ENCODE measurements at places on chromosomes 4 and X.
A peak's percentile ranks its signal among the peaks of the same experiment; 100 is the strongest.

- DNase-seq, result no peak
Observed at GRCh38 chrX:11450354-11450753, 157.1 kb downstream of the AMELX start.

DNA sequence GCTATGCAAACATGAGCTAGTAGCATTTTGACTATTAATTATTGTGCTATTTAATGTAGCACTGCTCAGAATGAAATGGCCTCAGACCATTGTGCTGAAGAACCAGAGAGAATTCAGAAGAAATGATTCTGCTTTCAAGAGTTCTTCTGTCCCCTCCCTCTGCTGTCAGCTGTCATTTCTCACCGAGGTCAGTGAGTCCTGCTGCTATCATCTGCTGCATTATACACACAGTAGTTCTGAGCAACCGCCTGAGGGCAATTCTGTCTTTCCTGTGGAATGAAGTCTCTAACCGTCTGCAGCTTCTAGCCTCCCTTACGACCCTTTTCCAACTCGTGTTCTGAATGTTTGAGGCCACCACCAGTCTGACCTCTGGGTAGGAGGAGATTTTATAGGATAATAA, 249.4 kb downstream of the HNRNPD start:
- DNase-seq, result no peak

DNA sequence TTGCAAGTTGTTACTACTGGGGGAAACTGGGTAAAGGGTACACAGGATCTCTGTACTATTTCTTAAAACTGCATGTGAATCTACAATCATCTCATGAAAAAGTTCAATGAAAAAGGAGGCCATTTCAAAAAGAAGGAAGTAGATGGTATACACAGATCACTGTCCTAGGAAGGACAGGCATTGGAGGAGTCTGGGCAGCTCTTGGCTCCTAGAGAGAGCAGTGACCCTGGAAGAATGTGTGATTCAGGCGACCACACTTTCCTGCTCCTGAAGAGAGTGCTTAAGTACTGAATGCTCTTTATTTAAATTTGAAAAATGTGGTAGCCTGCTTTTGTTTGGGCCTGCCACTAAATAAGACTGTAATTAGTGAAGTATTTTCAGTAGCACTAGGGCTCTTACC, 318.1 kb upstream of the CASK start:
- DNase-seq, result no peak

DNA sequence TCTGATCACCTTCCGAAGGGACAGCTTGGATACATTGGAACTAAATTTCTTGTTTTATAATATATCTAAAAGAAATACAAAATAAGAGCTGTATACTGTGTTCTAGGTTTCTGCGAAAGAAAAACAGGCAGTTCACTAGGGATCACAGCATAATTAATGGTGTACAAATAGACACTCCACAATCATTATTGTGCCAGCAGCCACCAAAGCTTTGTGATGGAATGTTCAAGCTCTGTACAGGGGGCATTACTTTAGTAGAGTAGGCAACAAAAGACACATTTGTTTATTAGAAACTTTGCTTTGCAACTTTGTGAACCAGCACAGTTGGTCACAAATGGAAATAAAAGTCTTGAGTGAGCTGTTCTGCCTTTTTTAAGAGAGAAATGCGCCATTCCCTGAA, 49.3 kb downstream of the SGMS2 start:
- DNase-seq, result no peak

- no peak for DNase-seq
Observed at GRCh38 chr4:137775701-137776100, 243.4 kb upstream of the PCDH18 start.

DNA sequence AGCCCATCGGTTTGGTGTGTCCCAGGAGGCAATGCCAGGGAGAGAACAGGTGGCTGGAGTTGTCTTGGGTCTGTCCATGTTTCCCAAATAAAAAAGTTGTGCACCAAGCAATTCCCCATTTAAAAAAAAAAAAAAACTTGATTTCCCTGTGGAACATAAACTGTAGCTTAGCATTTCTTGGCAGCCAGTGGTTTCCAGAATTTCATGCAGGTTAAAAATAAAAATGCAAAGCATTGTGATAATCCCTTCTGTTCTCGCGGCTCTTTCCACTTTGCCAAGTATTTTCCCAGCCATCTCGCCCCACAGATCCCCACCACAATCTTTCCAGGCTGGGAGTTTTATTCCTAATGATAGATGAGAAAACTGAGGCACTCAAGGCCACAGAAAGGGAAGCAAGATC, 51.4 kb upstream of the MSX1 start:
- DNase-seq, result no peak

GRCh38 chr4:145066063-145066501, 31.9 kb downstream of the ANAPC10 start:
- no peak for DNase-seq

GRCh38 chrX:367866-368265, 18.8 kb downstream of the PPP2R3B start:
- DNase-seq, result no peak

- DNase-seq, result no peak
Observed at GRCh38 chrX:129161108-129161507, 362.2 kb downstream of the SMARCA1 start.

DNA sequence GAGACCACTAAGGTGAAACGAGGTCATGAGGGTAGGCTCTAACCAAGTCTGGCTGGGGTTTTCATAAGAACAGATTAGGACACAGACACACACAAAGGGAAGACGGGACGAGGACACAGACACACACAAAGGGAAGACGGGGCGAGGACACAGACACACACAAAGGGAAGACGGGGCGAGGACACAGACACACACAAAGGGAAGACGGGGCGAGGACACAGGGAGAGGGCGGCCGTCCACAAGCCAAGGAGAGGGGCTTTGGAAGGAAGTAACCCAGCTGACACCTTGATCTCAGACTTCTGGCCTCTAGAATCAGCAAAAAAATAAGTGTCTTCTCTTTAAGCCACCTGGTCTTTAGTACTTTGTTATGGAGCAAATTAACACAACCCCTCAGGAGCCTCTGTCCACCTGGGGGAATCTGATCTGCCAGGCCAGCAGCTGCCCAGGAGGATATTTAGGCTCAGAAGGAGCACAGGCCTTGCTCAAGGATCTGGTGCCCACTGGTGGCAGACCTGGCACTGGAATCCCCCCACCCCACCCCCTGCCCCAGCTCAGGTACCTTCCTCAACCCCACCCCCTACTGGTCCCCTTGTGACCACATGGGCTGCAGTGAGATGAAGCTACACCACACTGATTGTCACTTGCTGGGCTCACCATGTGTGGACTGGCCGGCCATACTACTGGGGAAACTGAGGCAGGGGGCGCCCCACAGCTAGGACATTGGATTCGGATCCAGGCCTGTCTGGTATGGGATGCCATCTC, 2.8 kb downstream of the ABLIM2 start:
- no peak for DNase-seq

- no peak for DNase-seq
Observed at GRCh38 chrX:91066104-91066503, 368.5 kb upstream of the PABPC5 start.

GRCh38 chr4:20394512-20394911, 142.8 kb downstream of the SLIT2 start:
- DNase-seq, result no peak

DNA sequence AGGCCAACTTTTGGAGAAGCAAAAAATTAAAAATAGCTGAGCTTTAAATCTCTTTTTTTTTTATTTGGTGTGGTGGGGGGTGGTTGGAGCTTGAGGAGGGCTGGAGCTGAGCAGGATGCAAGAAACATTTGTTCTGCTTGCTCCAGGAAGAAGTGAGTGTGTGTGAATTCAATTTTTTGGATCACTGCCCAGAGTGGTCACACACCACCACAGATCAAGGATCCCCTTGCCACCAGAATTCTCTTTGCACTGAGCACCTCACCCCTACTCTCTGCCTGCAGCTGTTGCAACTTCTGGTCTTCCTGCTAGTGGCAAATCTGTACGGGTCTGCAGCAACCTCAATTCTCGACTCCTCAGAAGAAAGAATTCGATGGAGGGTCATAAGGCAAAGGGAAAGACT, 19.9 kb upstream of the PLP1 start:
- no peak for DNase-seq

- DNase-seq, result no peak
Observed at GRCh38 chrX:69027181-69028005, 137.9 kb downstream of the PJA1 start.

DNA sequence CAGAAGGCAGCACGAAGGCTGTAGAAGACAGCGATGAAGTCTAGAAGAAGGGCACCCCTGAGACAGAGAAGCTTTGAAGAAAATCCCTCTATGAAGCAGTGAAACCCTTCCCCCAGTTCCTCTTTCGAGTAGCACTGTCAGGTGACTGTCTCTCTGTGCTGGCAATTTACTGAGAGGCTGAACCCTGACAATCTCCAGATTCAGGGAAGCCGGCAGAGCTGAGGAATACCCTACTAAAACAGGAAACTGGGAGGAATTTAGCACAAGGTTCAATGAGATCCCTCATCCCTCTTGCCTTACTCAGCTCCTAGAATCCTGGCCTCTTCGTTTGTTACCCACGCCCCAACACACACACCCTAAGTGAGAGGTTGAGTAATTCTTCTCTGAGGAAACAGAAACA, 239.7 kb upstream of the NOCT start:
- DNase-seq, result no peak

GRCh38 chr4:140609548-140610425, 41.0 kb upstream of the UCP1 start:
- DNase-seq, result no peak

GRCh38 chr4:83231620-83232076, 53.0 kb downstream of the COQ2 start:
- DNase-seq, result no peak

DNA sequence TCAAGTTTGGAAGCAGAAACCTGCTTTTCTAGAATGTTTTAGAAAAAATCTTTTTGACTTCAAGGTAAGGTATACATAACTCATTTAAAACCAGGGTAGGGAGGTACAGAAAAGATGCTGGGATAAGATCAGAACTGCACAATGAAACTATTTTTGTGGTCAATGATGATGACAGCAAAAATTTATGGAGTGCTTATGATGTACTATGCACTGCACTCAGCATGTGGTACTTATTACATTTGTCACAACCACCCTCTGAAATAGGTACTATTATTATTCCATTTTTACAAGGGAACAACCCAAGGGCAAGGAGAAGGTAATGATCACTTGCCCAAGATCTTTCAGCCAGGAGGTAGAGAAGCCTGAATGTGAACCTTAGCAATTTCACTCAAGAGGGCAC, 8.0 kb downstream of the GPM6B start:
- no peak for DNase-seq

DNA sequence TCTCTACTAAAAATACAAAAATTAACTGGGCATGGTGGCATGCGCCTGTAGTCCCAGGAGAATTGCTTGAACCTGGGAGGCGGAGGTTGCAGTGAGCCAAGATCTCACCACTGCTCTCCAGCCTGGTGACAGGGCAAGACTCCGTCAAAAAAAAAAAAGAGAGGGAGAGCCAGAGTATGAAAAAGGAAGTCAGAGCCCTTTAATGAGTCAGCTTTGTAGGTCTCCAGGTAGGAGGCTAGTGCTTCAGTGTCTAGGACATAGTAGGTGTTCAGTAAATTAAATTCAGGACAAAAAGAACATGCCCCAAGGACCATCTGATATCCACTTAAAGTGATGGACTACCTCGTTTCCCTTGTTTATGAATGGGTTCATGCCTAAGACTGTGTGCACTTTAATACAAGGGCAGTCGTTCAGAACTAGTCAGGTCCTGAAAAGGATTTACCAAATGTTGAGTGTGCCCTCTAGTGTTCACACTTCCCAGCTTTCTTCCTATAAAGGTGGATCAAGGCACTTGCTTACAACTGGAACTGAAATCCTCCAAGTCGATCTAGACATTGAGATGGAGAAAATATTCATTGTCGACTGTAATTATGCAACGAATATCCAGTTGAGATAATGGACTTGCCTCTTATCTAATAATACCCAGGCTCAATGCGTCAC, 29.0 kb downstream of the F9 start:
- DNase-seq, result no peak

DNA sequence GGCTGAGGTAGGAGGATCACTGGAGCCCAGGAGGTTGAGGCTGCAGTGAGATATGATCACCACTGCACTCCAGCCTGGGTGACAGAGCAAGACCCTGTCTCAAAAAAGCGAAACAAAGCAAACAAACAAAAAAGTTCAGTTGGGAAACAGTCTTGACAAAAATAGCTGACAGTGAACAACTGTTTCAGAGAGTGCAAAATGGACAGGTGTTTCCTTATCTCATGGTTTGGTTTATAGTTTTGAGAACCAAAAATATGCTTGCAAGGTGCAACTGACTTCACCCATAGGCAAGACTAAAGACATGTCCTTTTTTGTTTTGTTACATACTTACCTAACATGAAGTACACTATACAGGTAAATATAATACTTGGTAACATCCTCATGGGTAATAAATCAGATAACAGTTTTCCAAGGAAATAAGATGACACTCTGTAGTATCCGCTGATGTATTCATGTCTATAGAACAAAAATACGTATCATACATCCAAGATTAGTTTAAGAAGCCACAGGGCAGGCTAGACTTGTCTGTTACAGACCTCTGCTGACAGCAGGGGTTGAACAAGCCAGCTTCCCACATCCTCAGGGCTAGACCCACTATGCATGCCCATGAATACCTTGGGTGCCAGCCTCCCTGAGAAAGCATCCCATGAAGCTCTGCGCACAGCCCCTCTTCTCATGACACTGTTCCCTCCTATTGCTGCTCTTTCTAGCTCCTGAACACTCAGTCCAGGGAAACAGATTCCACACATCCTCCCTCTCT, 59.3 kb downstream of the ABCG2 start:
- no peak for DNase-seq

- no peak for DNase-seq
Observed at GRCh38 chr4:61079427-61079826, 120.7 kb upstream of the ADGRL3 start.

DNA sequence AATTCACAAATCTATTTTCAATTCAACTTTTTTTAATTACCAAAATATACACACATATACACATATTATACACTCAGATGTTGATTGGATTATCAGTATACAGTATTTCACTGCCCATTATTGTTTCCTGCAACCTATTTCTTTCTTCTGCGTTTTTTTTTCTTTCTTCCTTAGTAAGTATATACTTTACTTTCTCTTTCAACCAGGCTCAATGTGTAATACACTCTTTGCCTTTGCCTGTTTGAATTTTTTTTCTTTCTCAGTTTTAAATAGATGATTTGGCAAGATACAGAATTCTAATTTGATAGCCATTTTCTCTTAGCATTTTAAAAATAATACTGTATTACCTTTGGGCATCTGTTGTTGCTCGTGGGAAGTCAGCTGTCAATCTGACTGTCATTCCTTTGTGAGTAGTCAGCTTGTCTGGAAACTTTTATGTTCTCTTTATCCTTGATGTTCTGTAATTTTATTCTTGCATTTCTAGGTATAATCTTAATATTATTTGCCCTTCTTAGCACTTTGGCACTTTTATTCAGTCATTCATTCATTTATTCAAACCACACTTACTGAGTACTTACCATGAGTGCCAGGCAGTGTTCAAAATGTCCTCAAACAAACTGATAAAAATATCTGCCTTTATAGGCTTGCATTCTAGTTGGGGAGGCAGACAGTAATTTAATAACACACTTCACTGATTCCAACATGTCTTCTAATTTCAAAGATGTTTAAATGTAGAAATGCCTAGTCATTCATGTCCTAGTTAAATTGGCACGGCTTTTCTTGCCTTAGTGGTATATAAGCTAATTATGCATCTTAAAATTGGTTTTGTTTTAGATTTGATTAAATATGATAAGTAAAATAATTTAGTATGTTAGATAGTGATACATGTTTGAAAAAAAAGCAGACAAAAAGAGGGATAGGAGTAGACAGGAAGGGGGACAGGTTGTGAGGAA, 3.7 kb downstream of the USP38 start:
- DNase-seq, result no peak

GRCh38 chrX:81390237-81390636, 188.3 kb downstream of the SH3BGRL start:
- DNase-seq, result no peak

GRCh38 chrX:44675362-44676024, 132.8 kb upstream of the FUNDC1 start:
- DNase-seq, result peak; percentile 71
